ENCODE measurements at places on chromosomes 2 and 18. TPM values are rescaled to one million over a fixed set of nuclear protein-coding genes. Genes with fewer than 3 reads are reported as not detected.

Gene SLC14A1
- 15.3 TPM for polyA plus RNA-seq

Gene ANKRD62
- not detected for polyA plus RNA-seq

Gene SNORC
- 3.3 TPM for polyA plus RNA-seq

Gene MC4R
- not detected for polyA plus RNA-seq

Gene HSBP1L1
- polyA plus RNA-seq: 43.6 TPM

Gene NDC80
- 0.99 TPM for polyA plus RNA-seq

Gene KLHL30
- 0.24 TPM for polyA plus RNA-seq

Gene CYS1
- polyA plus RNA-seq: 276 TPM

All from kidney (tissue), 22 donors.